Non-pigmented ciliary epithelial cell (primary cell): ENCODE measurements at places on chromosomes 3 and 15.

GRCh38 chr3:112012205-112012992, 13.7 kb downstream of the TAGLN3 start:
- no peak for DNase-seq

DNA sequence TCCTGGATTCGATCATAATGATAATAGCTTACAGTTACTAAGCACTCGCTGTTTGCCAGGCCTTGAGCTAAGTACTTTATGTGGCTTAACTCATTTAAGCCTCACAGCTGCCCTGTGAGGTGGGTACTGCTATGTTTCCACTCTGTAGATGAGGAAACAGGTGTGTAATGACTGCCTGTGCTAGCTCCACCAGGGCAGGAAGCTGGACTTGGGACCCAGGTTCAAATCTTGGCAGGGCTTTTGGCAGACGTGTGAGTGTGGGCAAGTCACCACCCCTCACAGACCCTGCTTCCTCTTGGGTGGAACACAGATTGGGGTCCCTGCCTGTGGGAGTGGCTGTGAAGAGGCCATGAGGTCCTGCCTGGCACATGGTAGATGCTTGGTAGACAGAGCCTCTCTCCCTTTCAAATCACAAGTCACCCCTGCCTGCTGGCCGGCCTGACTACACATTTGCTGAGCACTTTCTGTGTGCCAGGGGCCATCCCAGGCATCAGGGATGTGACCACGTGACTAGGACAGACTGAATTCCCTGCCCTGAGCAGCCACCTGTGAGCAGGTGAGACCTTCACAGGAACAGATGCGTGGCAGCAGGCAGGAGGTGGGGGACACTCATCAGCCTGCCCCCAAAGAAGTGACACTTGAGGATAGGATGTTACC, 3.7 kb downstream of the EFCC1 start:
- DNase-seq = no peak

DNA sequence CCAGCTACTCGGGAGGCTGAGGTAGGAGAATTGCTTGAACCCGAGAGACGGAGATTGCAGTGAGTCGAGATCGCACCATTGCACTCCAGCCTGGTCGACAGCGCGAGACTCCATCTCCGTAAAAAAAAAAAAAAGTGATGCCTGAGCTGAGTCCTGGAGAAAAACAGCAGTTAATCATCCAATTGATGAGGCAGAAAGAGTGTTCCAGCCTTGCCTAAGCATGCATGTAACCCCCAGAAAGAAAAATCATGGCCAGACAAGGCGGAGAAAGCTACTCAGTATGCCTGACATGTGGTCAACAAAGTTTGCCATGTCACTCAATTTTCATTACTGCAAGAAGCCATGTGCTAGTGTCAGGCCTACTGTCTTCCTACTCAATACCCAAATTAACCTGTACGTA, 593.1 kb upstream of the MDFIC2 start:
- DNase-seq = no peak

DNA sequence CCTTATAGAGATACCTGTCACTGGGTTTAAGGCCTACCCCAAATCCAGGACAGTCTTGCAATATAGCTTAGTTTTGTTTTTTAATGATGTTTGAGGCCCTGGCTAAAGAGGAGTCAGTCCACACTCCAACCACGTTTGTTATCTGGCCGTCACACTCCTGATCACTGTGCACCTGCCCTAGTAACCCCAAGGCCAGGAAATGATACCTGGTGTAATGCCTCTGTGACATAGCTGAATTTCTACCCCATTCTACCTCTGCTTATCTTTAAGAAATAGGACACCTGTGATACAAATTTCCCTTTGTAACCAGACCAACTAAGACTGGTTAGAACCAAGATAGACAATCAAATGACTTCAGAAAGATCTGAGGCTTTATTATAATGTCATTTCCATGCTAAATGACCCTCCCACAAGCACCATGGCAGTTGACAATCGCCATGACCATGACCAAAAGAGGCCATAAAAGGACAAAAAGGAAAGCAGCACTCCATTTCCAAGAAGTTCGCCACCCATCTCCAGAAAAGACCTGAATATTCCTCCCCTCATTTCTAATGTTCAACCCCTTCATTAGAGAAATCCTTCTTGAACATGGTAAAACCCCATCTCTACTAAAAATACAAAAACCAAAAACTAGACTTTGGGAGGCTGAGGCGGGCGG, 4.8 kb upstream of the RTP3 start:
- DNase-seq = no peak

GRCh38 chr15:90001683-90002427, 731 bp downstream of the ZNF710 start:
- DNase-seq = no peak

- no peak for DNase-seq
Observed at GRCh38 chr3:156772588-156773206, 53.5 kb upstream of the LEKR1 start.

DNA sequence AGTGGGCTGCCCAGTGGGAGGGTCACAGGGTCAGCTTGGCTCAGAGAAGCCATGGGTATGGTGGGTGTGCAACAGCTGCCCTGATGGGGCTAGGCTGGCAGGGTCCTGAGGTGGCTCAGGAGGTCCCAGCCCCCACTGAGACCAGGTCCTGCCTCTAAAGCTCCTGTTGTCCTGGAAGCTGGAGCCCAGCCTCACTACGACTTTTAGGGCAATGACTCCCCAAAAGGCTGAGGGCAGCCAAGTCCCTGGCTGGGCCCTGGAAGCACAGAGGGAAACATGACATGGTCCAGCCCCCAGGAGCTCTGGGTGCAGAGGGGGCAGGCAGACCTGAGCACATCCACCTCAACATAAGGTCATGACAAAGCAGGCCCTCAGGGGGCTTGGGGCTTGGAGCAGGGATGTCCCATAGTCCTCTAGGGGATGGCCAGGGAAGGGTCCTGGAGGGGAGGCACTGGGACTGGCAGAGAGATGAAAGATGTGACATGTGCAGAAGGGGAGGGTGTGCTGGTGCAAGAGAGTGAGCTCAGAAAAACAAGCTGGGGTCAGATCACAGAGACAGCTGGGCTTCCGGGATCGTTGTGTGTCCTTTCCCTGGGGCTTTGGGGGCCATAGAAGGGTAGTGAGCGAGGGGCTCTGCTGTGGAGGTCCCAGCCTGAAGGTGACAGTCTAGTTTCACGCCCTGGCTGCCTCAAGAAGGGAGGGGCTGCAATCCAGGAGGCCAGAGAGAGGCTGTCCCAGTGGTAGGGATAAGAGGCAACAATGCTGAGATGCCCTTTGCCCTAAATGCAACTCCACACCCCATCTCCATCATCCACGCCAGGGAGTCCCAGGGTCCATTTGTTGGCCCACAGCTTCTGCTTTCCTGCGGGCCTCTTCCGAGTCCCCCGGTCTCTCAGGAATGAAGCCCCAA, 639 bp upstream of the ITIH3 start:
- DNase-seq = no peak

GRCh38 chr3:56899078-56899477, 97.3 kb upstream of the ARHGEF3 start:
- DNase-seq = no peak

DNA sequence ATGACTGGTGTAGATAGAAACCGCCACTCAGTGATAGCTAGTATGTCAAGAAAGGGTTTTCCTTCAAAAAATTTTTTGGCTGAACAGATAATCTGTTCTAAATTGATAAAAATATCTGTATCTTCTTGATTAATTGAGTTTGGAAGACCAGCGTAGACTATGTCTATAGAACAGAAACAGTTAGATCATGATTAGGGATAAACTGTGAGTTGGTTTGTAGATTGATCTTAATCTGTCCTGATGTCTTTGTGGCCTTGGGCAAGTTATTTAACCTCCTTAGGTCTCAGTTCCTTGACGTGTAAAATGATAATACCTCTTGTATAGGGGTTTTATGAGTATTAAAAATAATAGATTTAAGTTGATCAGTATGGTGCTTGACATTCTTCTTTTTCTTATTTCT, 4.7 kb downstream of the NFKBIZ start:
- DNase-seq = no peak

GRCh38 chr3:112965656-112966055, 9.2 kb downstream of the CD200R1 start:
- DNase-seq = no peak

GRCh38 chr3:52494445-52494844, 693 bp upstream of the STAB1 start:
- DNase-seq = no peak

- DNase-seq = no peak
Observed at GRCh38 chr15:32685576-32685975, 32.2 kb upstream of the GREM1 start.

- DNase-seq = no peak
Observed at GRCh38 chr3:172313671-172314070, 134.6 kb downstream of the GHSR start.

- no peak for DNase-seq
Observed at GRCh38 chr15:31023841-31024240, 32.4 kb upstream of the MTMR10 start.
